ENCODE measurements at places on chromosomes 2 and 18. TPM values are rescaled to one million over a fixed set of nuclear protein-coding genes. Genes with fewer than 3 reads are reported as not detected.
A peak's percentile ranks its signal among the peaks of the same experiment; 100 is the strongest.

DNA sequence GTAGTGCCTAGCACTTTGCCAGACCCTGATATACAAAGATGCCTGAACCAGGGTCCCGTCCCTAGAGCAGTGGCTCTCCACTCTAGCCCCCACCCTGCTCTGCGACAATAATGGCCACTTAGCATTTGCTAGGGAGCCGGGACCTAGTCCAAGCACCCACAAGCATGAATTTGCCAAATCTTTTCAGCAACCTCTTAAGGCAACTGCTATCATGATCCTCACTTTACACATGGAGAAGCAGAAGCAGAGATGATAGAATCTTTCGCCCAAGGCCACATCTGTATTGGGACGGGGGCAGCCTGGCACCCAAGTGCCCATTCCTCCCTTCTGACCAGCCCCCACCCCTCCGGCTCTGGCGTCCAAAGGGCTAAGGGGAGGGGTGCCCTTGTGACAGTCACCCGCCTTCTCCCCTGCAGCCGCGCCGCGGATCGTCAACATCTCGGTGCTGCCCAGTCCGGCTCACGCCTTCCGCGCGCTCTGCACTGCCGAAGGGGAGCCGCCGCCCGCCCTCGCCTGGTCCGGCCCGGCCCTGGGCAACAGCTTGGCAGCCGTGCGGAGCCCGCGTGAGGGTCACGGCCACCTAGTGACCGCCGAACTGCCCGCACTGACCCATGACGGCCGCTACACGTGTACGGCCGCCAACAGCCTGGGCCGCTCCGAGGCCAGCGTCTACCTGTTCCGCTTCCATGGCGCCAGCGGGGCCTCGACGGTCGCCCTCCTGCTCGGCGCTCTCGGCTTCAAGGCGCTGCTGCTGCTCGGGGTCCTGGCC lies 13.0 kb downstream of the SIGLEC15 start:
- no peak for DNase-seq

GRCh38 chr2:28035163-28035690 lies 144.7 kb downstream of the BABAM2 start:
- no peak for DNase-seq

DNA sequence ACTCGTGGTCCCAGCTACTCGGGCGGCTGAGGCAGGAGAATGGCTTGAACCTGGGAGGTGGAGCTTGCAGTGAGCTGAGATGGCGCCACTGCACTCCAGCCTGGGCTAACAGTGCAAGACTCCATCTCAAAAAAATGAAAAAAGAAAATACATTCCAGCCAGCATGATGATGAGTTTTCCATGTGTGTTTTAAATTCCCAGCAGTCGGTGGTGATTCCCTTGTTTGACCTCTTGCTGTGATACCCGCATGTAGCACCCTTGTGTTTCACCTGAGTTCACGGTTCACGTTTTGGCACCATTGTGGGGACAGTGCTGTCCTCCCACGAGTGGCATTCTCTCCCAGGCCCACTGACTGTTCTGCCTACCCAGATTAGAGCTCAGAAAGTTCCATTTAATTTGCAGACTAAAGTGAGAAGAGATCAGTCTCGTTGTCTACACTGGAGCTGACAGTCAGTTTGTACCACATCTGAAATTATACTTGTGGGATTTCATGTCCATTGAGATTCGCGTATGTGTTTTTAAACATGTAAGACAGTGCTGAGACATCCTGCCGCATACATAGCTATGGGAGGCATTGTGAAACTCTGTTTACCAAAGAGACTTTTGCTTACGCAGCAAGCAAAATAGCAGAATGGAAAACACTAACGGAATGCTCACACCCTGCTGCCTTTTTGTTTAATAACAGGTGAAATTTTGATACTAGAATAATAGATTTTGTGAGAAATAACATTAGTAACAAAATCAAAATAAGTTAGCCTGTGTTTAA lies 157.1 kb downstream of the GBX2 start:
- no peak for DNase-seq

NYAP2 gene
- total RNA-seq: not detected

DNA sequence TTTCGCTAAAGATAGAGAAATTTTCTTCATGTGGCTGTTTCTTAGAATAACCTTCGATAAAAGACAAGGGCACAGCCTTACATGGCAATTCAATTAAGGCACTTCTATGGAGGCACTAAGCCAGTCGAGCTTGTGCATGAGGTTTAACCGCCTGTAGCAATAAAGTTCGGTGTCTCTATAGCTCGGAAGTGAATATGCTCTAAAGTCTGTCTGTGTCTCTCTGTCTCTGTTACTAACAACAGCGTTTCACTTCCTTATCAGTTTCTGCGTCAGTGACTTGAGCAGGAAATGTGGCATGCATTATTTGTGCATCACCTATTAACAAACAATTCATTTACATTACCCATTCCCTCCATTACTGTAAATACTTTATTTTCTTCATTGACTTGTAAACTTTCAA lies 365.1 kb upstream of the NETO1 start:
- DNase-seq: no peak

- no peak for DNase-seq
Measured at GRCh38 chr18:11392292-11392691, 217.1 kb upstream of the SLC35G4 start.

TSN gene
- 29.2 TPM for total RNA-seq

NETO1 gene
- not detected for total RNA-seq

UPP2 gene
- not detected for total RNA-seq

DNA sequence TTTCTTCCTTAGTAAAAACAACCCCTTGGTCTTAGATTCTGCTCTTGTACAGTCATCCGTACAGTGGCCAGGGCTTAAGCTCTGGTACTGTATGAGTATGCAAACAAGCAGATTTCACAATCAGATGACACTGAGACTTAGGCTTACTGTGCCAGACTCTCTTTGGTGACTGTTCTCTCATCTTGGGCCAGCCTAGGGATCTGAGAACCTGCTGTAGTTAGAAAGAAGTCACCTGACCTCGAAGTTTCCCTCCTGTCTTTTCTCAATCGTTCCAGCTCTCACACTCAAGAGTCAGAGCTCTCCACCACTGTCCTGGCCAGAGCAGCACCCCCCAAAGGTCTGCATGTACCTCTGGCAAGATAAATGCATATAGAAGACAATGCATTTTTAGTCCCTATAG lies 63.2 kb downstream of the ZEB2 start:
- DNase-seq: peak; percentile 70

GRCh38 chr18:67670024-67670543 lies 153.6 kb upstream of the DSEL start:
- DNase-seq: no peak

DNA sequence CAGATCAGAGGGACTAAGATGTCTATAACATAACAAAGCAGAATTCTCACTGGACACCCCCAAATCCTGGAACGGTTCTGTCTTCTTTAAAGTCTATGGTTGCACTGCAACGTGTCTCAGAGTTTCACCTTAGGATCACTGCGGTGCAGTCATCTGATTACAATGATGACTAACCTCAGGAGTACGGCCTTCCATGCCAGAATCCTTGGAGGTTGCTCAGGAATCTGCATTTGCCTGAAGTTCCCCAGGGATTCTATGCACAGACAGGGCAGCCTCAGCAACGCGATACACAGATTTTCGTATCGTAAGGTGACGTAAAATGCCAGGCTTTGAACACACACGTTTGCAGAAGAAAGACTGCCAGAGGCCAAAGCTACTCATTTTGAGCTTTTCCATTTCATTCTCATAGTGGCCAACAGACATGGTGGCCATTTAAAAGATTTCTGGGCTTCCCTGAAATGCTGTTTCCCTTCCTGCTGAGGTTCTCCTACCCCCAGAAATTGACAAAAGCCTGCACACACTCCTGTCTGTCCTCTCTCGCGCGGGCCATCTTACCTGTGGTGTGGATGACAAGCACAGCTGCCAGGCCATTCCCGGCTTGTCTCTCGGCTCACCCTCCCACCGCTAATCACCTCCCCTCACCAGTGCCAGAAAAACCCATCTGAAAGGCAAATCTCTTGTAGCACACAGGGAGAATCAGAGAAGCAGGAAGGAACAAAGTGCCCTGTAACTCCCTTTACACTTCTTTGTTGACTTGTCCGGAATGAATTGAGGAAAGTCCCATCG lies 148.8 kb downstream of the ACKR3 start:
- no peak for DNase-seq

DNA sequence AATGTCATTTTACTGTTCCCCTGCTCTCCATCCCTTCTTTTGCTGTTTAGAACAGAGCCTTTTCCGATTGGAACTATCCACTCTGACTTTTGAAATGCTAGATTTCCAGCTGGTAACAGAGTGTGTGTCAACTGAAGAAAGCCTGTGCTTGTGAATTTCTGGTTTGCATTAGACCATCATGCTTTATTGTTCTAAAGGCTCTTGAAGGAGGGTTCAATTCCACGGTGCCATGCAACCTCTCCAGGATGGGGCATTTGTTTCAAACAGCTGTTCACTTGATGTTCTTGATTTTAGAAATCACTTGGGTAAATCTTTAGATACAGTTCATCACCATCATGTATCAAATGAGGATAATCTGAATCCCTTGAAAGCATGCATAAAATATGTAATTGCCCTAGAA lies 156.7 kb downstream of the QPCT start:
- no peak for DNase-seq

ALPP gene
- total RNA-seq: not detected

GRCh38 chr18:67517444-67517765 lies 885 bp upstream of the DSEL start:
- no peak for DNase-seq

GRCh38 chr2:196077821-196078220 lies 9.2 kb upstream of the DNAH7 start:
- peak; percentile 44 for DNase-seq

MFSD6 gene
- 0.53 TPM for total RNA-seq

TWIST2 gene
- total RNA-seq: 66.9 TPM

GRCh38 chr2:38791744-38792143 lies 13.7 kb downstream of the GEMIN6 start:
- DNase-seq: no peak

DNA sequence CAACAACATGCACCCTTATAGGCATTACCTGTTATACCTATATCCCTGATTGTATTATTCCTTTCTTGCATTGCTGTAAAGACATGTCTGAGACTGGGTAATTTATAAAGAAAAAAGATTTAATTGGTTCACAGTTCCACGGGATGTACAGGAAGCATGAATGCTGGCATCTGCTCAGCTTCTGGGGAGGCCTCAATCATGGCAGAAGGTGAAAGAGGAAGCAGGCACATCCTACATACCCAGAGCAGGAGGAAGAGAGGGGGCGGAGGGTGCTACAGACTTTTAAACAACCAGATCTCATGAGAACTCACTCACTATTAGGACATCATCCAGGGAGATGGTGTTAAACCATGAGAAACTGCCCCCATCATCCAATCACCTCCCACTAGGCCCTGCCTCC lies 191.7 kb upstream of the SPHKAP start:
- DNase-seq: no peak

DNA sequence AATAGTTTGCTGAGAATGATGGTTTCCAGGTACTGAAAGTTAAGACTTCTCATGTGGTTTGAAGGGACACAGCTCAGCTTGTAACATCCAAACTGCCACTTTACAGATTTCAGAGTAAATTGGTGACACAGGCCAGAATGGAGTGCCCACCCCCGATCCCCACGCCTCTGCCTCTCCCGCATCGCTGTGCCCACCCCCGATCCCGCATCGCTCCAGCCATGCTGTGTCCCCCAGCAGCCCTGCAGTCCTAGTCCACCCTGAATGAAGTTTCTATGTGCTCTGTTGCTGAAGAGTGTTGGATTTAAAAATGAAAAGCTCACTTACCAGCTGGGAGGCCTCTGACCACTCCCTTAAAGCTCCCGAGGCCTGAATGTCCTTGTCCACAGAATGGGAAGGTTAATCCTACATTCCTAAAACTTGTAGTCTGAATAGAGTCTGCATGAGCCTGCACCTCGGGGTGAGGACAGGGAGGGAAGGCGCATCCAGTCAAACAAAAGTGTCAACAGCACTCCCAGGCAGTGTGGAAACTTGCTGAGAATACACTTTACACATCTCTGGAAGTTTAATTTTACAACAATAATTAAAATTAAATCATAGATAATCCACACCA lies 176.4 kb upstream of the ID2 start:
- no peak for DNase-seq

- DNase-seq: no peak
Measured at GRCh38 chr2:75558786-75559679, 1.7 kb downstream of the EVA1A start.

DNA sequence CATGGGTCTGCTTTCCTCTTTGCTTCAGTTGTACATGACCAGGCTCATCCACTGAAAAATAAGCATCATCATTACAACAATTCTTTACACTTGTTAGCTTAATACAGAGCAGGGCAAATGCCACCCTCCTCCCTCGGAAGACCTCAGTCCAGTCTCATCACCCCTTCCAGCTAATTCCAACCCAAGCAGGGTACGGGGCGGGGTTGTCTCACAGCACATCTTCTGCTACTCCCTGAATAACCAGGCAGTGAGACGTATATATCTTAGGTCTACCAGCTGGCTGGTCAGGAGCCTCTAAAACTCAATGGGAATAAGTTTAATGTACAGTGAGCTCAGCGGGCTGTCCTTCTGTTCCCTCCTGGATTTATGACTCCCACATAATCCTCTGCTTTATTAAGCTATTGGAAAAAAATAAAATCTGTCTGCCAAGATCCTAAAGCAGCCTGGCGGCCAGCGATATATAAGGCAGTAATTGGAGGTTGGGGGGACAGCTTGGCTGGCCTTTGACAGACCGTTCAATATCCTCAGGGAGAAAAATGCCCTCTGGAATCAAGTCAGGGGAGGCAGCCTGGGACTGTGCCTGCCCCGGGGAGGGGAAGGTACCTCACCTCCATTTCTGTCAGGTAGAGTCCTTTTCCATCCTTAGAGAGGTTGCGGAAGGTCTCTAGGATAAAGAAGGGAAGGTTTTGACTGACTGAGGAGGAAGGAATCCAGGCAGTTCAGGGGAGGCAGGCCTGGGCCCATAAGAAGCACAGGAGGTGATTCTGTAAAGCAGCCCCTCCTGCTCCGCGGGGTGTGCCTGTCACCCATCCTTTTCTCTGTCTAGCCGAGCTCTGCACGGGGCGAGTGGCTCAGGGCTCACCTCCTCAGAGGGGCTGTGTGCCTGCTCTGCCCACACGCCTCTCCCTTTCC lies 76.3 kb downstream of the CAPN13 start:
- no peak for DNase-seq

GRCh38 chr2:156405586-156405985 lies 30.6 kb upstream of the GPD2 start:
- DNase-seq: no peak

- DNase-seq: no peak
Measured at GRCh38 chr2:239570971-239571520, 170.2 kb upstream of the HDAC4 start.

RFTN2 gene
- 0.07 TPM for total RNA-seq

GRCh38 chr2:66433945-66434678 lies 813 bp upstream of the MEIS1 start:
- DNase-seq: peak; percentile 72

DNA sequence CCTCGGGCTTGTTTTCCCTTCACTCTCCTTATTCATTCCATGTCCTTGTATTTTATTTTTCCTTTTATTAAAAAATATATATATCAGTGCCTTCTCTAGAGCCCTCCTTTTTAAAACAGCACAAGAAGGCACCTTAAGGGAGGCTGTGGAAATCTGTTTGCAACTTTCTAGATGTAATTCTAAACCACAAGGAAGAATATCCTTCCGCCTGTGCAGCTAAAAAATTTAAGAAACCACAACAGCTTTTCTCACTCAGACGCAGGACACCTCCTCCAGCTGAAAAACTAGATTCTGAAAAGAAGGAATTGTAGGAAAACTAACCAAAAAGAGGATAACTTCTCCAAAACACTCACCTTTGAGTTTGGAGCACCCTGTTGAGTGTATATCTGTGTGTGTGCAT lies 142.2 kb downstream of the BCL11A start:
- DNase-seq: no peak

CBLN2 gene
- not detected for total RNA-seq
